Neural progenitor cell (in vitro differentiated cells): ENCODE measurements at places on chromosomes 16 and 17.

DNA sequence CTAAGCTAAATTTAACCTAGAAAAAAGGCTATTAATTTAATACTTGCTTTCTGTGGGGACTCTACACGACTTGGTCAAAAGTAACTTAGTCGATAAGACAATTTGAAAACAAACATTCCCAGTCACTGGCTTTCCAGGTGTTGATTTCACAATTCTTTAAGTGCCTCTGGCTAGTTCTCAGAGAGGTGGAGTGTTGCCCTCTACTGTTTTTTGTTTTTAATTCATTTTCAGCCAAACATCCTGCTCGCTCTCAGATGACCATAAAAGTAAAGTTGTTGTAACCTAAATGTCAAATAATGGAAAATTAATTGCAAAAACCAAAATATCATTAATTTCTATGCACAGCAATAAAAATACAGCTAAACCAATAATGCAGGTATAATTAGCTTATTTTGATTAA, 107.1 kb downstream of the MYO1D start:
- peak; percentile 26 for DNase-seq

- DNase-seq = no peak
Measured at GRCh38 chr17:5703736-5704135, 119.4 kb upstream of the NLRP1 start.

DNA sequence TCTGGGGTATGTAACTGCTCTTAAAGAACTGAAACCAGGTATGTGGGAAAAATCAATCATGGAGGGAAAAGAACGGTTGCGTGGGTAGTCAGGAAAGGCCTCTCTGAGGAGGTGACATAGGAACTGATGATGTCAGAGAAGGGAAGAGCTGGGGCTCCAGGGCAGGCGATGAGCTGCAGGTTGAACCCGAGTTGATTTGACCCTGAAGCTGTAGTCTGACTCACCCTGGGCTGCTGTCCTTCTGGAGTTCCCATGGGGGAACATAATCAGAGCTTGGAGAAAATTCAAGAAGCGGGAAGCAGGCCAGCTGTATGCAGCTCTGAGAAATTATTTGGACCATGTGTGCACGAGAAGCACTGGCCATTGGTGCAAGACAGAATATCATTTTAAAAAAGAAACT, 16.7 kb downstream of the SLC6A2 start:
- no peak for DNase-seq

GRCh38 chr17:41163828-41164227, 3.3 kb upstream of the KRTAP4-4 start:
- no peak for DNase-seq

DNA sequence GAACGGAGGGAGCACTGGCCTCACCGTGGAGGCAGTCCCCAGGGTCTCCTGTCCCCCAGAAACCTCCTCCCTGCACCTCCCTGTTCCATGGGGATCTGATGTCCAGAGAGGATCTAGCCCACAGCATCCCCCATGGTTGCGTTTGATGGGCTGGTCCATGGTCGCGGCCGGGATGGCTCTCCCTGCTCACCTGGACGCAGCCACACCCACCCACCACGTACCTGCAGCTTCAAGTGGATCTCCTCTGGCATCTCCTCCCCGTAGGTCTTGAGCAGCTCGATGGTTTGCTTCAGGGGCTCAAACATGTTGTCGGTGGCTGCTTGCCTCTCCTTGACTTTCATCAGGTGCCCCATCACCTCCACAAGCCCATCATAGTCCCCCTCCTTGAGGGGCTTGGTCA, 47.9 kb downstream of the DNAH17 start:
- DNase-seq = no peak

DNA sequence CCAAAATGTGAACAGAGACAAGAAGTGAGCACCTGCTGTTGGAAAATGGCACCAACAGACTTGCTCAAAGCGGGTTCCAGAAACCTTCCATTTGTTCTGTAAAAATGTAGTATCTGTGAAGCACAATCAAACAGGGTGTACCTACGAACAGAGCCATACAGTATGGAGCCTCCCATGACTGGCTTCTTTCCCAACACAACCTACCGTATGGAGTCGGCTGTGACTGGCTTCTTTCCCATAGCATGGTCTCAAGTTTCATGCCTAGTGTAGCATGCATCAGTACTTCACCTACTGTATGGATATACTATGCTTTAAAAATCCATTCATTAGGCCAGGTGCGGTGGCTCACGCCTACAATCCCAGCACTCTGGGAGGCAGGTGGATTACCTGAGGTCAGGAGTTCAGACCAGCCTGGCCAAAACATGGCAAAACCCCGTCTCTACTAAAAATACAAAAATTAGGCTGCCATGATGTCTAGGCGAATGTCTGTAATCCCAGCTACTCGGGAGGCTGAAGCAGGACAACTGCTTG, 26.2 kb downstream of the YWHAE start:
- DNase-seq = no peak

- no peak for DNase-seq
Measured at GRCh38 chr17:17414341-17414805, 62.4 kb upstream of the MED9 start.

GRCh38 chr16:11848842-11849241, 2.5 kb downstream of the RSL1D1 start:
- DNase-seq = no peak

- DNase-seq = peak; percentile 70
Measured at GRCh38 chr16:66275775-66276428, 90.6 kb upstream of the CDH5 start.

DNA sequence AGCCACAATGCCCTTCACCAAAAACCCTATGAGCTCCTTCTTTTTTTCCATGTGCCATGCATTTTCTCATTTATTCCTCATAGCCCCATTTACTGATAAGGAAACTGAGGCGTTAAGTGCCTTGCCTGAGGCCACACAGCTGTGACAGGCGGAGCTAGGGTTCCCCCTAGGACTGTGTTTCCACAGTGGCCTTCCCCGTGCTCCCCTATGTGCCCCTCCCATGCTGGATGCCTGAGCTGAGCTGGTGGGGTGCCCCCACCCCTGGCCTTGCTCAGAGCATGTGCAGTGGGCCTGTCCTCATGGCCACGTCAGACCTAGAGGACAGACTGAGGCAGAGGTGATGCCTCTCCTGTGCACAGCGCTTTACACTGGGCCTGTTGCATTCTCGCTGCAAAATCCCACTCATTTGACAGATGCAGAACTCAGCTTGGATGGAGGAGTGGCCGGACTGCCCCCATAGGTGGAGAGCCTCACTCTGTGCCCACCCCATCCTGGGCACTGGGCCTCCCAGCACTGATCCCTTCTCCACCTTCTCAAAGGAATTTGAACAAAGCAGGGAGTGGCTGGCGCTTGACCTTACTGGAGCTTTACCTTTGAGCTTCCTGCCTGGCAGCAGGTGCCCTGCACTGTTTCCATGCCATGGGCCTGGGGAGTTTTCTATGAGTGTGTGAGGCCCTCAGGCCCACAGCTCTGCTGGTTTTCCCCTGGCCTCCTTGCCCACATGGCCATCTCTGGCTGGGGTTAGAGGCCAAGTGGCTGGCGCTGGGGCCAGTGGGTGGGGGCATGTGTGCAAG, 2.6 kb downstream of the MAP2K3 start:
- DNase-seq = no peak

DNA sequence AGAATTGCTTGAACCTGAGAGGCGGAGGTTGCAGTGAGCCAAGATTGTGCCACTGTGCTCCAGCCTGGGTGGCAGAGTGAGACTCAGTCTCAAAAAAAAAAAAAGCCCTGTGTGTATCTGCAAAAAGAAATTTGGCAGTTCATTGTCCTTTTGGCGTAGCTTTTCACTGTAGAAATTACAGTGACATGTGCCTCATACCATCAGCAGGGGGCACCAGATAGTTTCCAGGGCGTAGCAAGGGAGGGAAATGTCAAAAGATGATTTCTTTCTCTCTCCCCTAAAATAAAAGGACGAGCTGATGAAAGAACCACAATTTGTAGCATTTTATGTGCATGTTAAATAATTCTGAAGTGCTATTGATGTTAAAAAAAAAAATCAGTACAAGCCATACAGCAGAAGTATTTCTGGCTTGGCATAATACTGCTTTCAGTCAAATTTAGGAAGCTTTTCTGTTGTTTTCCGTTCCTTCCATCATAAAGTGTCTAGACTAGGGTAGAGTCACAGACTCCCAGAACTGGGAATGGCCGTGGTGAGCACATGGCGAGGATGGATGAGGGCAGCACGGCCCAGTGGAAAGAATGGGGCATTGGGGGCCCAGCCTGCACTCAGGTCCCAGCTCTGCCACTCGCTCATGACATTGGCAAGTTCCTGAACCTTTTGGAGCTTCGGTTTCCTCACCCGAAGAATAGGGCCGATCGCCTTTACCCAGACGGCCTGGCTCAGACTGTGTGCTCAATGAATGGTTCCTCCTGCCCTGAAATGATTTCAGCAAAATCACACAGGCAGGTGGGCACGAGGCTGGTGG, 59.8 kb upstream of the RPH3AL start:
- DNase-seq = peak; percentile 77

DNA sequence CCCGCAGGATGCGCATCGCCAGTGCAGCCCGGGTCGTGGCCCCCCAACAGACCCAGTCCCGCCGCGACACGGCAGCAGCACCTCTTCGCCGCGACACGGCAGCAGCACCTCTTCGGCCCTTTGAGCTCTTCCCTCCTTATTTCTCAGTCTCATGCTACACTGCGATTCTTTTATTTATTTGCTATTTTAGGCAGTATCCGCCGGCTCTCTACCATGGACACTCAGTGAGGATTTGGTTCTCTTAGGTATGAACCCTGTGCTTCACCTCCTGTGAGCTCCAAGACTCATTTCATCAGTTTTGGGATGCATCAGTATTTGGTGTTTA, 8.3 kb upstream of the MAP2K3 start:
- no peak for DNase-seq

DNA sequence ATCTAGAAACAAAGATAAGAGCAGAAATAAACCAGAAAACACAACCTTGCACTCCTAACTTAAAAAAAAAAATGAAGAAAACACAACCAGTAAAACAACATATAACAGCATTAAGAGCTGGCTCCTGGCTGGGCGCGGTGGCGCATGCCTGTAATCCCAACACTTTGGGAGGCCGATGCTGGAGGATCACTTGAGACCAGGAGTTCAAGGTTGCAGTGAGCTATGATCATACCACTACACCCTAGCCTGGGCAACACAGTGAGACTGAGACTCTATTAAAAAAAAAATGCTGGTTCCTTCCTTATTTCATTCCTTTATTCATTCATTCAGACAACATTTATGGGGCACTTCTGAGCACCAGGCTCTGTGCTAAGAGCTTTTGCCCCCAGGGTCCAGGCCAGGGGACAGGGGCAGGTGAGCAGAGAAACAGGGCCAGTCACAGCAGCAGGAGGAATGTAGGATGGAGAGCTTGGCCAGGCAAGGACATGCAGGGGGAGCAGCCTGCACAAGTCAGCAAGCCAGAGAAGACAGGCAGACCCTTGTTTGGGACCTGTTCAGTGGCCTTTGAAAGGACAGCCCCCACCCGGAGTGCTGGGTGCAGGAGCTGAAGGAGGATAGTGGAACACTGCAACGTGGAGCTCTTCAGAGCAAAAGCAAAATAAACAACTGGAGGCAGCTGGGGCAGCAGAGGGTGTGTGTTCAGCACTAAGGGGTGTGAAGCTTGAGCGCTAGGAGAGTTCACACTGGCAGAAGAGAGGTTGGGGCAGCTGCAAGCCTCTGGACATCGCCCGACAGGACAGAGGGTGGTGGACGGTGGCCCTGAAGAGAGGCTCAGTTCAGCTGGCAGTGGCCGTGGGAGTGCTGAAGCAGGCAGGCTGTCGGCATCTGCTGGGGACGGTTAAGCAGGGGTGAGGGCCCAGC, 2.6 kb downstream of the STH start:
- DNase-seq = no peak

DNA sequence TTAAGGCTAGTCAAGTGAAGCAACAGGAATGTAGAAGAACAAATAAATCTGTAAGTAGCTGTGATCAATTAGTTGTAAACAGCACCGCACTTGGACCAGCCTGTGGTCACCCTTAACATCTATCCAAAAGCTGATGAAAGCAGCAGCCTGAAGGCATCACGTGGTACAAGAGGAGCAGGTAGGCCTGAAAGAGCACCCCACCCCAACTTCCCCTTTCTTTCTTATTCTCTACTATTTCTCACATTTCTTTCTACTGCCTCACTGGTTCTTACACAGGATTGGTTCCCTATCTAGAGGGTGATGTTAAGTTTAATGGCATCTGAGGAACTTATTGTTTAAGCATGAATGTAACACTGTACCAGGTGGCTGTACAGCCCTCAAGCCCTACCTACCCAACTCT, 42.6 kb upstream of the CLEC18B start:
- no peak for DNase-seq

DNA sequence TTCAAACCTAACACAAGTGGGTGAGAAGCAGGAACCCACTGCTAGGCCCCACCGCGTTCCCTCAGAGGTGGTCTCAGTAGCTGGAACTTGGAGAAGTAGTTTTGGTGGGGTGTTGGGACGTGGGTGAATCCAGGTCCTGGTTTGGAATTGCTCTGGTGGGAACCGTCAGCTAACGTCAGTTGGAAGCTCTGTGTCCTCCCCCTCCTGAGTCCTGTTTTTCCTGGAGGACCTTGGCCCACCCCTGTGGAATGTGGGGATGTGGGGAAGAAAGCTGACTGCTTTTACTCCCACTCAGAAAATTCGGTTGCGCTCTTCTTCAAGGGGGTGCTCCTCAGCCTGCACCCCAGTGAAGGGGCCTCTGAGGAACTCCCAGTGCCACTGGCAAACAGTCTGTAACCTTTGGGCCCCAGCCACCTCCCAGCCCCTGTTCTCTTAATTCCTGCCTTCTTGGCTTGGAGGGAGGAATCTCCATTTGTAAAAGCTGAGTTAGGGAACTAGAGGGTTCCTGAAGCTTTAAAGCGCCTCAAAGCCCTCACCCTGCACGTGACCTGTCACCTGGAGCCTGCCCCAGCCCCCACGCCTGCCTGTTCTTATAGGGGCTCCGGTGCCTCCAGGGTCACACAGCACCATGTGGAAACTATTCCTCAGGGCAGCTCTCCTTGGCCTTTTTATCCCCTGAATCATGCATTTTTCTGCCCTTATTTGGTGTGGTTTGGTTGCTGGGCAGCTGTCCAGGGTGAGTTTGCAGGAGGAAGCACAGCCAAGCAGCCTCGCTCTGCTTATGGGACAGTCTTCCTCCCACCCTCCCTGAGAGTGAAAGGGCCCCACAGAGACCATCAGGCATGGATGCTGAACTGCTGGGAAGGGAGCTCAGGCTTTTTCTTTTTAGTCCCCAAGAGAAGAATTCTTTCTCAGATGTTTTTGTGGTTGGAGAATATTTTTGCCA, 16.2 kb upstream of the NAGLU start:
- DNase-seq = peak; percentile 62
